ENCODE measurements at places on chromosomes 7 and 10. TPM values are rescaled to one million over a fixed set of nuclear protein-coding genes. Genes with fewer than 3 reads are reported as not detected.
A peak's percentile ranks its signal among the peaks of the same experiment; 100 is the strongest.

Gene PLXDC2
- 5.4 TPM for polyA plus RNA-seq

DNA sequence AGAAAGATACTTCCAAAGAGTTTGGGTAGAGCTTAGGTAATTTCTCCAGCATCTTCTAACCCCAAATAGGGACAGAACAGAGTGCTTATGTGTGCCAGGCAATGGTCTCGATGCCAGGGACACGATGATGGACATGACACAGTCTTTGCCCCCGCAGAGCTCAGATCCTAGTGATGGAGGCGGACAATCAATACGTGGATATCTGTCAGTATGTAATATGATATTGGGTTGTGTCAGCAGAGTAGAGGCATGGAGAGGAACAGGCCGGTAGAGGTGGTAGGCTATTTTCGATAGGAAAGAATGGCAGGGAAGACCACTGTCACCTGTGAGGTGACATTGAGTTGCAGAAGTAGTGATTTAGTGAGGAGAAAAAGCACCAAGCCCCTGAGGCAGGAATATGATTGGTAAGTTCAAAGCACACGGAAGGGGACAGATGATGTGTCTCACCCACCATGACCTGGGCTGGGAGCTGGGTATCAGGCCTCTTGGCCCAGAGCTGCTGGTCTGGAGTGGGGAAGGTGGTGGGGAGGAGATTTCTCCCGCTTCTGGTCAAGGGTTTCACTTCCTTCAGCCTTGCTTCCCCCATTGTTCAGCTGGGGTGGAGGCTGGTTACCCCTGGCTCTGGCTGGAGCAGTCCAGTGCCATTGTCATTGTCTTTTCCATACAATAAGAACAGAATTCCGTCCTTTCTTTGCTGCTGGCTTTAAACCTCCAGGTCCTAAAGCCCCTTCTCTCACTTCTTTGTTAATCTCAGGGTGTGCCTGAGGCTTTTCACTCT lies 36.0 kb upstream of the SRGN start:
- no peak for DNase-seq

- DNase-seq, result no peak
These were observed 166.2 kb downstream of the PKD1L1 start for GRCh38 chr7:47782022-47782421.

DNA sequence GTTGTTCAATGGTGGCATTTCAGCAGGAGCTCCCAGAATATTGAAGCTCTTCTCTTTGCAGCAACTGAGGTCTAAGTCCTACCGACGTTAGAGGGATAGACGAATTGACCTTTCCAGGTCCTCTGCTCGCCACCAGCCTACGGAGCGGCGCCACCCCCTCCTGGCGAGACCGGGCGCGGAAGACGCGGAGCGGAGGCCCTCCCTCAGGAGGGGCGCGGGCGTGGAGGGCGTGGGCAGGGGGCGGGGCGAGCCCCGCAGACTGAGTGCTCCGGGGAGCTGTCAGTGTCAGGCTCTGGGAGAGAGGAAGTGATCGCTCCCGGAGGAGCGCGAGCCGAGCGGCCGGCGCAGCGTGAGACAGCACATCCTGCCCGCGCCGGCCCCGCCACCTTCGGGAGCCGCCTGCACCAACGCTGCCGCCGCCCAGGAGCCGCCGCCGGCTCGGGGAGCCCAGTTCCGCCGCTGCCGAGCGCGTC lies at the start of gene DYNC1I1:
TSS of gene DYNC1I1 (plus strand) at position 257 of the 473 bp plus-strand sequence. CDS start 32,176 bp downstream, outside the sequence.
- DNase-seq, result peak; percentile 77

Data from heart right ventricle (tissue), 16 donors.